NCI-H1694 (cell line): ENCODE measurements at places on chromosomes 2 and 18.
A peak's percentile ranks its signal among the peaks of the same experiment; 100 is the strongest.

- DNase-seq, result peak; percentile 29
These were observed 206.6 kb downstream of the AGPS start for GRCh38 chr2:177599139-177599688.

GRCh38 chr2:37109523-37109922 is 25.2 kb downstream of the GPATCH11 start:
- no peak for DNase-seq

DNA sequence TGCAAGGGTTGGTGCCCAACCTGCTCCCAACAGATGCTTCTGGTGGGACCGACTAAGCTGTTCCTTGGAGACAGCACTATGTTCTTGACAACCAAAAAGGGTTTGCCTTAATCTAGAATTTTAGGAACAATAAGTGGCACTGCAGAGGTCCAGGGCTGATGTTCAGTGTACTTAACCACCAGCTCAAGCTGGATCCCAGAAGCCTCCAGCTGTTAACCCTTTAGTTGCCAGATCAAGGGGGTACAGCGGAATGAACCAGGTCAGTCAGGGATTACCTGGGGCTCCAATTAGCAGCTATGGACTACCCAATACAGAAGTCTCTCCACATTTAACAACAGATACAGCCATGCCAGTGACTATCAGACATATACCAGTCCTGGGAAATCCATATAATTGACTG is 3.5 kb downstream of the GPR75 start:
- no peak for DNase-seq

DNA sequence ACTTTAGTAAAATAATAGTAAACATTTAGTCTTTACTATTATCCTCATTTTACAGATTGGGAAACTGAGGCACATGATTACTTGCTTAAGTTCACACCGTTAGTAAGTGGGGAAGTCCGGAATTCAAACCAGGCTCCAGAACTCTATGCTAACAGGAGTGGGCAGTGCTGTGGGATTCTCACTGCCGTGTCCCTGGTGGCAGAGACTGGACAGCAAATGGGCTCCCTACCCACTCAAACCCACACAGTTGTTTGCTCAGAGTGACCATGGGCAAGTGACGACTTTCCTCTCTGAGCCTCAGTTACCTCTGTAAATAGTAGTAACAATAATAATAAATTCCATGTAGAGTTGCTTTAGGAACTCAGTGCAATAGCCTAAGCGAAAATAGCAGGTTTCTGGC is 24.0 kb downstream of the MAIP1 start:
- no peak for DNase-seq

DNA sequence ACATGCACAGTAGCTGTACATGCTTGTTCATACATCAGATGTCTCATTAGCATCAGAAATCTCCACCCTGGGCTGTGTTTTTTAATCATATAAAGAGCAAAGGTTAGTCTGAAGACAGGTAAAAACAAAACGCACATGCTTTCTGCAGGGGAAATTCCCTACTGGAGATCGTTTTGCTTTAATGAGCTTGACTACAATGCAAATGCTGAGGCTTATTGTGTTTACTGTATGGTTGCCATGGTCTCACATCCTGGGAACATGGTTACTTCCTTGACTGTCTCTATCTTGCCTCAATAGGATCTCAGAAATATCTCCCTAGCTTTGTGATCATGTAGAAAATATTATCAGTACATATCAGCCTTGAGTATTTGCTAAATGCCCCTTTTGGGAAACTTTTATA is 336.5 kb upstream of the TFPI start:
- no peak for DNase-seq

DNA sequence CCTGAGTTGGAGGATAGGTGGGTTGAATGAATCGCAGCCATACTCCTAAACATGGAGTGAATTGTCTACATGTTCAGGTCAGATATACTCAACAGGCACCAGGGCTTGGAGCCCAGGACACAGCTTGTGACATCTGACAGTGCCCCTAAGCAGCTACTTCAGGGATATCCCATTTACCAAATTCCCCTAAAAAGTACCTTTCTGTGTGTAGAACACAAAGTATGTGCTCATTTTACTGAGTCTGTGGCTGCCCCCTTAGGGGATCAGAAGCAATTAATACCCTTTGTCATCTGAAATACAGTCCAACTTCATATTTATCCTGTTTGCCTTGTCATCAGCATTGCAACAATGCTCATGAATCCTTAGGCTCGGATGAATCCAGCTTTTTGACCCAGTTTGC is 20.8 kb downstream of the TNFRSF11A start:
- DNase-seq, result no peak

DNA sequence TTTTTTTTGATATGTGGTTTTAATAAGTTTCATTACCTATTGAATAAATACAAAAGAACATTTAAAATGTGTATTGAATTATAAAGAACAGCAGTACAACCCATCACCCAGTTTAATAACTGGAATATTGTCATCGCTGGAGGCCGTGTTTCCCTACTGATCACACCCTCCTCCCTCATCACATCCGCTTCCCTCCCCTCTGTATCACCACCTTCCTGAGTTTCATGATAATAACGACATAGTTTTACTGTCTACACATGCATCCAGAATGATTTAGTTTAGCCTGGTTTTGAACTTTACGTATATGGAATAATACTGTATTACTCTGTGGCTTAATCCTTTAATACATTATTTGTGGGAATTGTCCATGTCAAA is 2.1 kb downstream of the SERPINB8 start:
- DNase-seq, result no peak

GRCh38 chr2:67082813-67083212 is 314.3 kb upstream of the ETAA1 start:
- no peak for DNase-seq

- DNase-seq, result no peak
These were observed 6.6 kb upstream of the DNAH7 start for GRCh38 chr2:196075196-196075595.

DNA sequence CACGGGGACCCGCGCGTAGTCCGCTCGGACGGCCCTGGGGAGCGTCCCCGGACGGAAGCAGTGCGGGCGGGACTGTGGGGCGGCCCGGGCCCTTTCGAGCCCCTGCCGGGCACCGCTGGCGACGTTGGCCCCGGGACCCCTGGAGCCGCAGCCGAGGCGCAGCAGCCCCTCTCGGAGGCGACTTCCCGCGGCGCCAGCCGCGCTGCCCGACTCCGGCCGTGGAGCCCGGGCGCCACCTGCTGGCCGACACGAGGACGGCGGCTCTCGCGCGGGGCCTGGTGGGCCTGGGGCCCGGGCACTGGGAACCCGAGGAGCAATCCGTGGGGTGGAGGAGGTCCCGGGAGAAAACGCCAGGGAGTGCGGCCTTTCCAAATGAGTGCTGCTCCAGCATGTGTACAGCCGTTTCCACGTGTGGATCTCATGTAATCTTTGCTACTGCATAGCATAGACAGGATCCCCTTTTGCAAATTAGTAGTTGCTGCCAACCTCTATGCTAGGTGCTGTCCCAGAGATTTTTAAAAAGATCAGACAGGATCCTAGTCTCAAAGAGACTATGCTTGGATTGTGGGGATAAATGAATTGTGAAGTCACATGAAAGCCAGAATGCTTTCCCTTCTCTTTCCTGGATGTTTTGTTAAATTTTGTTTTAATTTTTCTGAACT is 4.0 kb downstream of the ID2 start:
- peak; percentile 49 for DNase-seq

DNA sequence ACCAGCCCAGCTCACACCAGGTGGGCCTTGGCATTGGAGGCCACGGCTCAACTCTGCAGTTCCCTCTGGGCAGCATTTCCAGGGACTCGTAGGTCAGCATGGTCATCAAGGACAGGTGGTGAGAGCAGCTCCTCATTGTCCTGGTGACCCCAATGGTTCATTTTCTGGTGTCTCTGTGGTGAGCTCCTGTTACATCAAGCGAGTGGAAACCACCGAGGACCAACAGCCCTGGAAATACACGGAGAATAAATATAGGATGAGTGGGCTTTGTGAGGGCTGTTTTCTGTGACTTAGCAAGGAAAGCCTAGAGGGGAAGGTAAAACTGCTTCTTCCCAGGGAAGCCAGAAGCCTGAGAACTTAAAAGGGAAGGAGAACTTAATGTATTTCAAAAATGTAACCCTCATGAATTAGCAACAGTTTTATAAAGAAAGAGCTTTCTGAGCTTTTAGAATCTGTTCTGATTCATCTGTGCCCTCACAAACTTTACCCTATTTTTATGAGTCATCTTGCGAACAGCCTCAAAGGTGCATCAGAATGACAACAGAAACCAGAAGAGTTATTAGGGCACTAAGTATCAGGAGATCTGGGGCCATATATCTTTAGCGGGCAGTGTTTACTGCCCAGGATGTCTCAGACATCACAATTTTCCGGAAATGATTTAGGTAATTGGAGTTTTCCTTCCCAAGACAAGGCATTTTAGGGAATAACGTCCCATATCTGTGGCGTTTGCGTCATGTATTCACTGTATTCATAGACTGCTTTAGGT is 18.7 kb downstream of the C2orf92 start:
- no peak for DNase-seq

DNA sequence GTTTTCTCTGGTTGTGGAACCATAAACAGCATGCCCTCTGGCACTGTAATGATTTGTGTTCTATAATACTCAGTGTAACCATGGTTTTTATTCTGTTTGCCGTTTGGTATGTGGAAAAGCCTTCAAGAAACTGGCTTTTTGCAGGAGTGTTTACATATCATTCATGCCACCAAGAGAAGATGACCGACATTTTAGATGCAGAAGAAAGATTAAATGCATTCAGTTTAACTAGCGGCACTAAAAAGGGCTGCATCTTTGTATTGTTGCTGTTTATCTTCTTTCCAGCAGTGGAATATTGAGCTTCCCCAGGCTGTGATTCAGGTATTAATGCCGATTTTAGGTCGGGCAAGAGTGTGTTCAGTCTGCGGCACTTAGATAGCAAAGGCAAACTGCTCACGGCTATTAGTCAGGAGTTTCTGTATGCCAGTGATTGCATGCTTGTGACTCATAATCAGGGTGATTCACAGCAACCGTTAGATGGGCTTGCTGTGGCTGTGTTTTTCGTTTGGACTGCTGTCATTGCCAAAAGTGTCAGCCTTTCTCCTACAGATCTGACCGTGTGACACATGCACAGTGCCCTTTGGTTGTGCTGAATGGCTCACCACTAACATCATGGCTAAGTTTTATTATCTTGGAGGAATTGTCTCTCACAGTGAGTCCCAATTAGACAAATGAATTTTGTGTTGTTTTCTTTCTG is 479.7 kb downstream of the PARD3B start:
- peak; percentile 33 for DNase-seq

DNA sequence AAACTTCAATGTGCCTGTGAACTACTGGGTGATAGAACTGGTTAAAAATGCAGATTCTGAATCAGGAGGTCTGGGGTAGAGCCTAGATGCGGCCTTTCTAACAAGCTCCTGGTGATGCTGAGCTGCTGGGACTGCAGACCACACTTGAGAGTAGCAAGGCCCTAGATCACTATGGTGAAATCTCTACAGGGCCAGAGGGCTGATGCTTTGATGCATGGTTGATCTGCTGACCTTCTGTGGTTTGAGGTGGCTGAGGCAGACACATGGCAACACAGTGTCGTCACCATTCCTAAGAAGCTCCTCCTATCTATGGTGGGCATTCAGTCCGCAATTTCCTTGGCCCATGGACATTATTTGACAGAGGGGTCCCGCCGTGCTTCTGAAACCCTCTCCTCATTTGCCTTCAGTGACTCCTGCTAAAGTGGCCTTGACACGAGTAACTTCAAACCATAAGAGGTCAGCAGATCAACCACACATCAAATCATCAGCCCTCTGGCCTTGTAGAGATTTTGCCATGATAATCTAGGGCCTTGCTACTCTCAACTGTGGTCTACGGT is 19.8 kb downstream of the CCDC68 start:
- no peak for DNase-seq

DNA sequence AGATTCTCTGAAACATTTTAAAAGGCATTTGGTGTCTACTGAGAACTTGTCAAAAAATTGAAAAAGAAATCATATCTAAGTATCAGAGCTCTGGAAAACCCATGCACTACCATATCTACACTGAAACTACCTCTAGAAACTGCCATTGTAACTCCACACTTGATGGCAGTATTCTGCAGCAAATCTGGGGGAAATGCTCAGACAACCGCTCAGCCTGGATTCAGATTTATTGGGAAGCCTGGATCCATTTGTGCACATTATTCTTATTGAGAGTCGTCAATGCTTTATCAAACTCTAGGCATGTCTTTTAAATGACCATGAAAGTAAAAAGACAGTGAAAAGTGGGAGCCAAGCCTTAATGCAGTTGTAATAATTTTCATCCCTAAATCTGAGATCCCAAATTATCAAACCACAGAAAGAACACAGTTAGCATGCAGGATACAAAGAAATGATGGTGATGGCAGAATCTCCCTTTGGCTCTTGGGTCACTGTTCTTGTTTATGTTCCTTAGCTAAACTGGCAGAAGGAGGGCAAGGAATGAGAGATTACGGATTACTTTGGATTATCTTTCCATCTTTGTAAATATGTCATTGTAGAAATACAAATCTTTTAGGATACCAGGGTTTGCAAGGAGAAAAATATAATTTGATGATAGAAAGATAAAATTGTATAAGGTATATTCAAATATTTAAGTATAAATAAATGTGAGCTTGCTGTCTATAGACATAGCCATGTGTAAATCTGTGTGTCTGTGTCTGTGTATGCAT is 512.1 kb upstream of the SYT4 start:
- peak; percentile 40 for DNase-seq

DNA sequence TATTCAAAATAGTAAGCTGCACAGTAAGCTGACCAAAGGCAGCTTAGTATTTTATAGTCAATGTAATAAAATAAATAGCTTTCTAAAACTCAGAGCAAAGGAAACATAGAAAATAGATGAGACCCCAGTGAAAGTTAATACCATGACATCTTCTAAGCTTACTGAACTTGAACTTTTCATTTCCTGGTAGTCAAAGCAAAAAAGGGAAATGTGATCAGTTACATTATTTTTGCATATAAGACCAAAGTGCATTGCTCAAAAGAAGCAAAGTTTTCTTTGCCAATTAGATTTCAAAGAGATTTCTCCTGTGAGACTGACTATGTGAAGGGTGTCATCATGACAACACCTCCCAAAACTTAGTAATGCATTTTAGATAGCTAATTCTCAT is 70.2 kb downstream of the MYO1B start:
- DNase-seq, result no peak

GRCh38 chr2:128219891-128220290 is 98.8 kb downstream of the HS6ST1 start:
- no peak for DNase-seq

- no peak for DNase-seq
These were observed 804.5 kb upstream of the POU3F3 start for GRCh38 chr2:104049438-104049837.

- no peak for DNase-seq
These were observed 99.1 kb downstream of the SLC25A12 start for GRCh38 chr2:171794918-171795317.

DNA sequence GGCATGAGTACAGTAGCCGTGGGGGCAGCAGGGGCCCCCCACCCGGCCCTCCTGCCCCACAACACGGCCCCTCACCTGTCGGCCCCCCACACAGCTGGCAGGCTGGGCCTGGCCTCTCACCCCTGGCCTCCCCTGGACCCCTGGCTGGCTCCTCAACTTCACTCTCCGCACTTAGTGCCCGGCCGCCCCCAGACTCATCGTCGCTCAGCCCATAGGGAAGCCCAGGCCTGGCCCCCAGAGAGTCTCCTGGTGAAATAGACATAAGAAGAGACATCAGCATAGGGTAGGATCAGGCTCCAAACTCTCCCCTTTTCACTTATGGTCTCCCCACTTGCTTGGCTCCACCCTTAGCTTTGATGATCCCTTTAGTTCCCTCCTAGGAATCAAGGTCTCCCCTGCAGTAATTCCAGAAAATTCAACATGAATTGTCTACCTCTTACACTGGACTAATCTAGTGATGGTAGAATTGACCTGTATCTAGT is 1.7 kb downstream of the ZNF513 start:
- DNase-seq, result no peak
